ENCODE measurements at places on chromosomes 5 and 9. TPM values are rescaled to one million over a fixed set of nuclear protein-coding genes. Genes with fewer than 3 reads are reported as not detected.

Gene DOCK2
- total RNA-seq: 2.5 TPM

Gene SLC28A3
- total RNA-seq: 0.16 TPM

Gene PLPP6
- total RNA-seq: 6.6 TPM

Gene OLFML2A
- total RNA-seq: 5.7 TPM

Gene TSSK1B
- total RNA-seq: 0.16 TPM

Gene MLANA
- not detected for total RNA-seq

Gene PDZD2
- 0.09 TPM for total RNA-seq

Gene SPATA6L
- total RNA-seq: 0.26 TPM

Gene RC3H2
- total RNA-seq: 21.9 TPM

Gene SLC1A3
- total RNA-seq: 1.7 TPM

Gene MYMK
- total RNA-seq: not detected

Gene UAP1L1
- 16.2 TPM for total RNA-seq

Gene CARD6
- 12.1 TPM for total RNA-seq

Gene GABRP
- total RNA-seq: not detected

Gene OR1Q1
- total RNA-seq: not detected

Gene RLN2
- not detected for total RNA-seq

Gene MYO10
- total RNA-seq: 33.6 TPM

Gene GADD45G
- total RNA-seq: 3.3 TPM

Gene ANKRD34B
- not detected for total RNA-seq

Gene SHOC1
- total RNA-seq: not detected

Gene C9orf50
- under 0.01 TPM for total RNA-seq

Gene POLR1E
- total RNA-seq: 29.0 TPM

Gene LHX2
- total RNA-seq: not detected

Gene WASHC1
- 13.9 TPM for total RNA-seq

Gene SOWAHA
- under 0.01 TPM for total RNA-seq

Gene SLIT3
- total RNA-seq: 0.95 TPM

Gene IL9
- total RNA-seq: not detected

Gene TOR4A
- total RNA-seq: 5.8 TPM

Gene TAF11L5
- not detected for total RNA-seq

Gene AGXT2
- total RNA-seq: not detected

All from bronchial smooth muscle cell (primary cell).